ENCODE measurements at places on chromosomes 2 and 18.
A peak's percentile ranks its signal among the peaks of the same experiment; 100 is the strongest.

GRCh38 chr2:64750001-64750816 is 96.5 kb upstream of the SERTAD2 start:
- DNase-seq = peak; percentile 27

DNA sequence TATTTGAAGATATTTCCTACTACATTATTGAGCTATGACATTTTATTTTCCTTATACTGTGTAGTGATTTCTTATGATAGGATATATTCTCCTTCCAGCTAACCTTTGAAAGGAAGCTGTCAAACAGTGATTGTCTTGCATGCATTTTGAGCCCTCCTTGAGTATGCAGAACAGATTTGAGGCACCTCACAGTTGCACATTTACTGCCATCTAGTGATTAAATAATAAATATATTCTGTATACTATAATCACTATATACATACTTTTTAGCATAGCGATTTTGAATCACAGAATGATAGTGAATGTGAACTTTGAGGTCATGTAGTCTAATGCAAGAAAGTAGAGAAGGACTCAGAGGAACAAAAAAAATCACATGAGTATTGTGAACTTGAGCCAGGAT is 268.4 kb upstream of the CDH19 start:
- peak; percentile 64 for DNase-seq

- DNase-seq = no peak
Observed at GRCh38 chr2:208017721-208018120, 7.6 kb downstream of the PLEKHM3 start.

- no peak for DNase-seq
Observed at GRCh38 chr2:83071352-83071751, 1387.7 kb downstream of the SUCLG1 start.

- peak; percentile 73 for DNase-seq
Observed at GRCh38 chr2:598058-598802, 79.0 kb downstream of the TMEM18 start.

GRCh38 chr2:32742376-32742775 is 114.5 kb downstream of the TTC27 start:
- DNase-seq = no peak

- DNase-seq = no peak
Observed at GRCh38 chr18:76660571-76661192, 161.7 kb upstream of the ZNF236 start.

GRCh38 chr2:149044500-149044899 is 6.0 kb downstream of the LYPD6B start:
- DNase-seq = no peak

- DNase-seq = no peak
Observed at GRCh38 chr2:145725876-145726275, 1206.0 kb upstream of the ZEB2 start.

GRCh38 chr18:8381821-8382459 is 227.3 kb upstream of the RAB12 start:
- no peak for DNase-seq

GRCh38 chr2:106176446-106177099 is 17.5 kb downstream of the UXS1 start:
- DNase-seq = no peak

DNA sequence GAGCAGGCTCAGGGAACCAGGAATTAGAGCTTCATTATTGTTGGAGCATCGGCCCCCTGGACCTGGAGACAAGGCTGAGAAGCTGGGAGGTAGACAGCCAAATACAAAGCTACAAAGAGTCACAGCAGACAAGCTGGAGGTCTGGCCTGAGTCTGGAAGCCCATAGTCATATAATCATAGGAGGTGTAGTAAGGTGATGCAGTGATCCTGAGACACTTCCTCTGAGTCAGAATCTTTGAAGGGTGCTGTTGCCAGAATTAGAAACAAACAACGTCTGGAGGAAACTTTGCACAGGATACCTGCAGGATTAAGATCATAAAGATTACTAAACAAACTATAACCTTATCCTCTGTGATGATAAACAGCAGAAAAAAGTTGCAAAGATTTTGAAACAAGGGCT is 213.8 kb downstream of the DSC3 start:
- DNase-seq = no peak

DNA sequence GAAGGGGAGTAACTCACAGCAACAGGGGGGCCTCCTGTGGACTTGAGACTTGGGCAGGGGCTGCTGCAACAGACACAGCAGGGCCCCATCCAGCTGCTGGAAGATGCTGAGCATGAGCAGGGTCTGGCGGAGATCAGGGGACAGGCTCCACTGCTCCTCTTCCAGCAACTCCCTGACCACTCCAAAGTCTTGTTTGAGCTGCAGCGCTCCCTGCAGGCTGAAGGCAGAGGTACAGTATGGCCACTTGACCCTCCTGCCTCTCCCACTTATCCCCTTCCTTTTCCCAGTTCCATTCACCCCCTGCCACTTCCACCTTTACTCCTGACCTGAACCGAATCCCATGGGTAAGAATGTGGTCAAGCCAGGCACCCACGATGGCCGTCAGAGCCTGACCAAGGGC is 2.4 kb upstream of the MRPL53 start:
- no peak for DNase-seq

GRCh38 chr2:28334527-28334894 is 58.1 kb upstream of the FOSL2 start:
- DNase-seq = no peak

DNA sequence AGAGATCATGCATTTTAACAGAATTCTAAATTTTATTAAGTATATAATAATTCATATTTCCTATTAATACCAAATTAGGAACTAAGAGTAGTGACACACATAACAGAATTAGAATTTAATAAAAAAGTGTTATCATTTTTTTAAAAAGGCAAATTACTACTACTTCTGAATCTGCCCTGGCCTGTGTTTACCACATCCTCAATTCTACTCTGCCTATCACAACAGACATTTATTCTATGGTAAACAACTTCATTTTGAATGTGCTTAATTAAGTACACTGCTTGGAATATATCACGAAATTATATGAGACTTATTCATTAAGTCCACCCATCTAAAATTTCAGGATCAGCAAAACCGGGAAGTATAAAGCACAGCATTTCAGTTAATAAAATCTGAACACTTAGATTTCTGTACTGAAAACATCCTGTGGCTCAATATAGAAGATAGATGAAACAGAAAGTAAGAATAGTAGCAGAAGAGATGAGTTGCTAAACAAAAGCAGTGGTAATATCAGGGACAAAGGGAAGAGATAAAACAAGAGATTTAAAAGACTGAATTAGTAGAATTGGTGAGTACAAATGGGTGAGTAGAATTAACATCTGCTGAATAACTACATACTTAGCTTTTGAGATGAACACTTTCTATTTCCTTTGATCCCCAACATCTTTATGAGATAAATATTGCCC is 3.7 kb downstream of the SMC6 start:
- no peak for DNase-seq

- DNase-seq = peak; percentile 91
Observed at GRCh38 chr18:36187826-36188721, 777 bp downstream of the MOCOS start.

GRCh38 chr18:59484131-59484530 is 125.1 kb upstream of the LMAN1 start:
- no peak for DNase-seq

DNA sequence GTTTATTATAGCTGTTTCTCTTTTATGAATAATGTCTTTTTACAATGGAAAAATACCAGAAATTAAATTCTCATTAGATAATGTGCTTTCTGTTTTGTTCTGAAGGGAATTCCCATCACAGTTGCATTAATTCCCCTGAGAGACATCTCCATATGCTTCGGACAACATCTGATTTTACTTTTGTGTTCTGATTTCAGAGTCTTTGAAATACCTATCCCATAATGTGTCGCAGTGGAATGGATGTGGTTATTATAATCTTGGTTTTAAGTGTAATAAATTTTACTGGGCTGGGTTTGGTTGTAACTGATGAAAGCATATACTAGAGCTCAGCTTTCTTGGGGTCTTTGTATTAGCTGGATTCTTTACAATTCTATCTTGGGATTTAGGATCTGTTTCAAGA is 12.5 kb downstream of the SPTBN1 start:
- DNase-seq = no peak

DNA sequence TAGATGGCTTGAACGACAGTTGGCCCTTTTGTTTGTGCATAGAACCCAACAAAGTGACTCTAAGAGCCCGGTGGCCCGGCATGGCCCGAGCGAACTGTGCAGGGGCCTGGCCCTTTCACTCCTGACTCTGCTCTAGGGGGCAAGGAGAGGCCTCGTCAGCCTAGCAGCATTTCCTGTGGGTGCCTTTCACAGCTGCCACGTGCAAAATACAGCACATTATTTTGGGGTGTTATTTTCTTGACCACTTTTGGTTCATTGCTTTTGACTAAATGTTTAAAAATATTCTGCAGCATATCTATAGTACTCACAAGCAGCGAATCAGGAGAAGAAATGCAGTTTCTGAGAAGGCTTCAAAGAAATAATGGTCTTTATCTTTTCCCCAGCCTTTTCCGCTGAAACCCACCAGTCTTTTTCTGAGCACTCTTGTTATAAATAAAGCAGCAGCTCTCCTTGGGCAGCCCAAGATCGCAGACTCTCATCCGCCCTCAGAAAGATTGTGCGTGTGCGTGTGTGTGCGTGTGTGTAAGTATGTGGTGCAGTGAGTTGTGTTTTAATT is 31.3 kb downstream of the DGKD start:
- no peak for DNase-seq

GRCh38 chr2:45869165-45869501 is 217.7 kb downstream of the PRKCE start:
- DNase-seq = no peak

- no peak for DNase-seq
Observed at GRCh38 chr18:59570796-59571195, 126.4 kb downstream of the CCBE1 start.

DNA sequence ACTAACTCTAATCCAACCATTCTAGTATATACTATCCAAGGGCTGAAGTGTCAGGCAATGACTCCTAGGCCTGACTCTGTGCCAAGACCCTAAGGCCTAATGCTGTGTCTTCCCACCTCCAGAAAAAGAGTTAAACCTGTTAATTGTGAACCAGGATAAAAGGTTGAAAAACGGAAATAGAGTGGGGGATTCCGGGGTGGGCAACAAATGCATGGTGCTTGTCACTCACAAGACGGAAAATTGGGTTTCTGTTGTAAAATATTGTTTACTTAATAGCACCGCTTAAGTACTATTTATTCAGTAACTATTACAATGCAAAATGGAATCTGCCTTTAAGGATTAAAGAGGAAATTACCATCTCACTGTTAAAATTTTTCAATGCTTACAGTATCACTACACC is 3.2 kb downstream of the STK17B start:
- peak; percentile 33 for DNase-seq

DNA sequence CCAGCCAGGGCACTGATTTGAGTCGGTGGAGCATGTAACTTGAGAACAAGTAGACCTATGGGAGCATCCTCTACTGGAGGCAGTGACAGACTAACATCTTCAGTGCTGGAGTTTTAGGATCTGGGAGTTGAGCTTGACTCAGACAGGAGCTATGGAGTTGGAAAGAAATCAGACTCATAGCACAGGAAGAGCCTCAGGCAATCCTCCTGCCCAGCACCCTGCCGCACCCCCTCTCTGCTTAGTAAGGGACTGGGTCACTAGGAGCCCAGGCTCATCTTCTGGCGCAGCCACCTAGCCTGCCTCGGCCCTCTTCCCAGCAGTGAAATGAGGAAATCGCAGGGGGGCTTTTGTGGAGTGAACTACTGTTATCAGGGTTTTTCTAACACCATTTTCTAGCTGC is 3.6 kb downstream of the ARID5A start:
- DNase-seq = peak; percentile 22

DNA sequence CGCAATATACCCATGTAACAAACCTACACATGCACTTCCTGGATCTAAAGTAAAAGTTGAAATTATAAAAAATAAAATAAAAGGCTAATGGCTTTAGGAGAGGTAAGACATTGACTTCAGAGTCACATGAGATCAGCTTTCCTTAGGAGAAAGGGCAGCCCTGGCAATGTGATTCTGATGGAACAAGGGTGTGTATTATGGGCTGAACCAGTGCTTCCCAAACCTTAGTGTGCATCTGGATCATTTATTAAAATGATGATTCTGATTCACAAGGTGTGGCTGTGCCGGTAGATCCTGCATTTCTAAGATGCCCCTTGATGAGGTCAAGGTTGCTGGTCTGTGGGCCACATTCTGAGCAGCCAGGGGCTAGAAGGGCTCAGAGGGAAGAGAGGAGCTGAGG is 42.6 kb downstream of the LAMA3 start:
- no peak for DNase-seq

DNA sequence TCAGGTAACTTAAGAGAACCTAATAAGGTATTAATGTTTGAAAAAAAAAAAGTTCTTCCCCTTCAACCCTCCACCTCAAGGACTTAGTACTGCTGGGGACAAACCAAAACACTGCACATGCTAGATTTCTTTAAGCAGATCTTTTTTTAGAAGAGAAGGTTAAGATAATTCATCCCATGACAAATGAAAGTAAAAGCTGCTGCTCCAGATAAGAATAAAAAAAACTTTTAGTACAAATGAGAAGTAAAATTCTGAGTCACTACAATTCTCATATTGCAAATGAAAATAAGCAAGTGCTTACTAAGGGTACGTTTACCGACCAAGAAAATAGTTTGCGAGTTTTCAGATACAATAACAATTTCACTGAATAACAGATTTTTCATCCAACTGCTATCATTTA is 8.9 kb downstream of the STAM2 start:
- no peak for DNase-seq

DNA sequence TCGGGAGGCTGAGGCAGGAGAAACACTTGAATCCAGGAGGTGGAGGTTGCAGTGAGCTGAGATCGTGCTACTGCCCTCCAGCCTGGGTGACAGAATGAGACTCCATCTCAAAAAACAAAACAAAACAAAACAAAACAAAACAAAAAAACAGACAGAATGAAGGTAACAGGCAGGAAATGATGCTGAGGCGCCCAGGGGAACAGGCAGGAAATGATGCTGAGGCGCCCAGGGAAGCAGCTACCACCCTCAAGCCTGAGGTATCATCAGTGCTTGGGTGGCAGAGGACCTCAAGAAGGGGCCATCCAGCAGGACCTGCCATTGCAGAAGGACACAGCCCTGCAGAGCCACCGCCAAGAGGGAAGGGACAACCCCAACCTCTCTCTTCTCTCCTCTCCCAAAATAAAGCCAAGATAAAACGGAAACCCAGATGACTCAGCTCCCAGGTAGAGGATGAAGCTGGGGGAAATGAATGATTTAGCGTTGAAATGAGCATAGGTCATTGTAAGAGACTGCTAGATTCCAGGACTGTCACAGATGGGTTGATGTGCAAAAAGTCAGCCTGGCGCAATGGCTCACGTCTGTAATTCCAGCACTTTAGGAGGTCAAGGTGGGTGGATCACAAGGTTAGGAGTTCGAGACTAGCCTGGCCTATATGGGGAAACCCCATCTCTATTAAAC is 19.3 kb downstream of the SOWAHC start:
- no peak for DNase-seq

Data from RKO (cell line).